ENCODE measurements at places on chromosomes 2 and 18.

DNA sequence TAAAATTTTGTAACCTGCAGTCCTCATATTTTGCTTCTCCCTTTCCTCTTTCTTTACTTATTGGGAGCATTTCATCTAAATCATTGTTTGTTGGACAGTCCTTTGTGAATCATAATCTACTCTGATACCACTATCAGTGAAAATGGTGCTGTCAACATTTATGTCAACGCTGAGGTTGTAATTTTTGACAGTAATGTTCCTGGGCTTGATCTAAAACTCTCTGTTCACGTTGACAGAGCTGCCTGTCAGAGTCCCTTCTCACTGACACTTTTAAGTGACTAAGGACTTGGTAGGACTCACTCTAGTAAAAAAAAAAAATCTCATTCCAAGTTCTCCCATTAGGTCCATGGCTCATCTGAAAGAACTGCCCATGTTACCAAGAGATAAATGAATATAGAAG is 1640.8 kb upstream of the PIK3C3 start:
- no peak for DNase-seq

- no peak for DNase-seq
These were observed 6.6 kb upstream of the TUBB6 start for GRCh38 chr18:12301263-12302005.

- no peak for DNase-seq
These were observed 136.2 kb downstream of the CDH2 start for GRCh38 chr18:28040716-28041115.

GRCh38 chr2:11155381-11156035 is at the start of gene SLC66A3:
Gene SLC66A3, plus strand, starts transcription at chr2:11155467. Its CDS starts 80 bp downstream, at chr2:11155547.
- peak; percentile 65 for DNase-seq

DNA sequence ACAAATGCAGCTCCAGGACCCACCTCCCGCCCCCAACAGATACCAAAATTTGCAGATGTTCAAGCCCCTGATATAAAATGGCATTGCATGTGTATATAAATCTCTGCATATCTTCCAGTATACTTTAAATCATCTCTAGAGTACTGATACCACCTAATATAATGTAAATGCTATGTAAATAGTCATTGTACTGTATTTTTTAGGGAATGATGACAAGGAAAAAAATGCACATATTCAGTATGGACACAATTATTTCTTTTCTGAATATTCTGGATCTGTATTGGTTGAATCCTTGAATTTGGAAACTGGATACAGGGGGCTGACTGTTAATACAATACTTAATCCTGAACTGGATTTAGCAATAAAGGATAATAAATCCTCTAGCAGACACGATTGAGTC is 67.7 kb downstream of the FRZB start:
- DNase-seq = no peak

GRCh38 chr18:58241877-58242276 is 197.9 kb downstream of the NEDD4L start:
- no peak for DNase-seq

- no peak for DNase-seq
These were observed 26.8 kb downstream of the MAL start for GRCh38 chr2:95052307-95052706.

DNA sequence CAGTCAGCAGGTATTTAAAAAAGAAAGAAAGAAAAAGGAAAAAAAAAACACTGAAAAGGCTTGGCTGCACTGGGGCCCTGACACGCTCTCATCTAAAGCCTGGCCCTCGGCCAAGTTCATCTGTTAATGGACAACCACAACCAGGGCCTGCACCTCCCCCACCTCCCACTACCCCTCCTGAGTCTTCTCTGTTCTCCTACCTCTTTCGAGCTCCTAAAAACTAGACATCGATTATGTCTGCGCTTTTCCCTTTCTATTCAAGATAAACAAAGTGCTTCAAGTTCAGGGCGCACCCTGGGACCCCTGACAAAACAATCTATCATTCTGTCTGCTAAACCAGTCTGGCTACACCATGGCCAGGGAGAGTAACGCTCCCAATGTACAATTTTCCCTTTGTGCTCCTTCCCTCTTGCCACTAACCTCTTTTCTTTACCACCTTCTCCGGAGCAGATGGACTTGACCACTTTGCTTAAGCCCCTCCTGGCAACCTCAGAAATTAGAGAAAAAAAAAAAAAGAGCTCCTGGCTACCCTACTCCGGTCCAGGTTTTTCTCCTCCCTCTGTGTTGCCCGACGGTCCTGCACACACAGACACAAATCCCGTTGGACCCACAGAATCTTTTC is 22.7 kb downstream of the BCL11A start:
- no peak for DNase-seq

GRCh38 chr2:223363085-223363484 is 239.1 kb downstream of the SCG2 start:
- no peak for DNase-seq

DNA sequence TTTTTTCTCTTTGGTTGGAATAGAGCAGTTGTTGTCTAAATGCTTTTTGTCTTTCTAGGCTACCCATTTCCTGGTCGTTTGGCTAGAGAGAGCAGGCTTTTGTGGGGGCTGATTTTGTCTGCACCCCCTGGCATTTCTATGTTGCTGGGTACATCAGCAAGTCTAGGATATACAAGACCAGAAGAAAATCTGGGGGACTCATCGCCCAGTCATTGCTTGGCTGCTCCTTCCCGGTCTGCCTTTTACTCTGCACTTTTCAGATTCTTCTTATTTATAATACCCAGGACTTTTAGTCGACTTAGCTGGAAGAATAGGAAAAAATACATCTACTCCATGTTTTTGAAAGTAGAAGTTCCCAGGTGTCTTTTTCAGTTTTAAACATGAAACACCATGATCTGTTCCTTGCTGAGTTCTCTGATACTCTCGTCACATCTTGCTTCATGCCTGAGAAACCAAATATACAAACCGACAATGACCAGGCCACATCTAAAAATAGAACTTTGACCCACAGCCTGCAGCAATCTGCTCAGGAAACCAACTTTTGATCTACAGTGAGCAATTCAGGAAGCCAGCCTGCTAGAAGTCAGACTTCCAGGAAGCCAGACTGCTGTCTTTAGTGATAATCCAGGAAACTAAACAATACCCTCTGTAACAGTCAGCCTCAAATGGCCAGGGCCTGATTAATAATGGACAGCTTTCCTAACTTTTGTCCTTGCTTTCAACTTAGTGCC is 163.8 kb upstream of the MEX3C start:
- DNase-seq = no peak

DNA sequence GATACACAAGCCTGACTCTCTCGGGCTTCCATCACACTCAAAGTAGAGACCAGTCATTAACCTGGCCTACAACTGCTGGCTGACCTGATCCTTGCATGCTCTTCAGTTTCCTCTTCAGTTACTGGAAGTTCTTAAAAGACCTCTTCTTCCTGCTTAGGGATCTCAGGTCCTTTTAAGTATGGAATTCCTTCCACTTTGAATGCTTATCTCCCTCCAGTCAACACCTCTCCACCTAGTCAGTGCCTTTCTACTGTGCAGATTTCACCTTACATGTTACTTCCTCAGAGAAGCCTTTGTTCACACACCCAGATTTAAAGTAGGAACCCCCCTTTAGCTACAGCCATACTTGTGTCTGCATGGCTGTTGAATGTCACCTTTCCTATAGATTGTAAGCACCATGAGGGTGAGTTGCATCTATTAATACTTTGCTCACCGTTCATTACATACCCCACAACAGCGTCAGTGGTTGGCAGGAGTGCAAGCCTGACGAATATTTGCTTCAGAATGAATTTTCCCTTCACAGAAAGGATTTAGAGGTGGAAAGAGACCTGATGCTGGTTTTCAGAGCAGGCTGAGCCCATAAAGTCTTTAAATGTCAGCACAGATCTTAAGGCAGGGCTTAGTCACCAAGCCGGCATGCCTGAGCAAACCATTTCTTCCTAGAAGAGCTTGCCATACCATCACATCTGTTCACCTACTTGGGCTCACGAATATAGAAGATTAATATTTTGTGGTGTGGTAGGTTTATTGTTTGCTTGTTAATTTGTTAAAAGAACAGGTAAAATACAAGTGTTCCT is 90.1 kb downstream of the ACVR1 start:
- no peak for DNase-seq

- peak; percentile 93 for DNase-seq
These were observed at the start of gene CHCHD5 for GRCh38 chr2:112584134-112584890. Gene CHCHD5, plus strand, starts transcription at chr2:112584609. Its CDS starts 39 bp downstream, at chr2:112584648.

- DNase-seq = no peak
These were observed 9.0 kb downstream of the CDH2 start for GRCh38 chr18:28167835-28168349.

- DNase-seq = no peak
These were observed 86.7 kb upstream of the MSTN start for GRCh38 chr2:190149200-190149599.

GRCh38 chr2:88949336-88949735 is 257.9 kb downstream of the RPIA start:
- no peak for DNase-seq

- no peak for DNase-seq
These were observed 30.0 kb upstream of the ATP6V1B1 start for GRCh38 chr2:70905443-70906421.

DNA sequence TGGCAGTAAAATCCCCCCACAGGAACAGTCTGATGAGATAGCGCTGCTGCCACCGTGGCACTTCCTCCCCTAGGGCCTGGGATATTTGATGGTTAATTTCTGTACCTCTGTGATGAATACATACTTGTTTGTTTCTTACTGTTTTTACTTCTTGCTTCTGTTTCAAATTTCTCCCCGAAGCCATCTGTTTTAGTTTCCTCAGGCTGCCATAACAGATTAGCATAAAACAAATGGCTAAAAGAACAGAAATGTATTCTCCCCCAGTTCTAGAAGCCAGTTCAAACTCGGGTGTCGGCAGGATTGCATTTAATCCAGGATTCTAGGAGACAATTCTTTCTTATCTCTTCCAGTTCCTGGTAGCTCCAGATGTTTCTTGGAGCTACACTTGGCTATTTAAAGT is 435.9 kb downstream of the DSEL start:
- DNase-seq = no peak

DNA sequence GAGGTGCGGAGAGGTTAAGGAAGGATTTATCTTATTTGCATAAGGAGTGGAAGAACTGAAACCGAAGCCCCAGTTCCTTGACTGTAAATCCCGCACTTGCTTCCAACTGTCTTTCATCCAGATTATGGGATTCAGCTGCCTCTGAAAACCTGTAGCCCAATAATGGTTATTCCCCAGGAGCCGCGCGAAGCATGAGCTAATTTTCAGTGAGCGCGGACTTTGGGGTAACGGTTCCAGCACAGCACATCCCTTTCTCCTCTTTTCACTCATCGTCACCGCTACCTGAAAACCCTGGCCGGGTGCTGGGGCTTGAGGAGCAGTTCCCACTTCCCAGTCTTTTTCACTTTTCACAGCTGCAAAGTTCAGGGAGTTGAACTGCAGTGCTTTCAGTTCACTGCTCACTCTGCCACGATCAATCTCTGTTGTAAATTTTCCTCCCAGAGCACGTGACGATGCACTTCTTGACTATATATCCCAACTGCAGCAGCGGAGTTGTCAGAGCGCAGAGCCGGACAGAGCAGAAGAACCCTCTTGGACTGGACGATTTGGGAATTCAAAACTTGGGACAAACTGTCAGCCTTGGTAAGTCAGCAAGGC is at the start of gene KCNE4:
Gene KCNE4, plus strand, starts transcription at position 498 of the 597 bp plus-strand sequence. CDS start 641 bp downstream, outside the sequence.
- no peak for DNase-seq

DNA sequence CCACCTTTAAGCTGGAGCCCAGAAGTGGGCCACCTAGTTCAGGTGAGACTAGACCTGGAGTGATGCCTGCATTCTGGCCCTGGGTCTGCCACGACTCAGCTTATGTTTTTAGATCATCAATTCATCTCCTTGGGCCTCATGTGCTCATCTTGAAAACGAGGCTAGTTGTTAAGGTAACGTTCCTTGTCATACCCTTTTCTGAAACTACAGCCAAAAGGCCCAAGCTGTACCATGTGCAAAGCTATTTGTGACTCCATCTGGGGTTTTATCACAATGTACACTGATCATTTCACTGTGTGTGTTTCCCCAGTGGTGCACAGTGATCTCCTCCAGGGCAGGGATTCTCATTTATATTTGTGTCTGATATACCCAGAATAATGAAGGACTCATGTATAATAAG is 138.4 kb upstream of the COPS8 start:
- no peak for DNase-seq

DNA sequence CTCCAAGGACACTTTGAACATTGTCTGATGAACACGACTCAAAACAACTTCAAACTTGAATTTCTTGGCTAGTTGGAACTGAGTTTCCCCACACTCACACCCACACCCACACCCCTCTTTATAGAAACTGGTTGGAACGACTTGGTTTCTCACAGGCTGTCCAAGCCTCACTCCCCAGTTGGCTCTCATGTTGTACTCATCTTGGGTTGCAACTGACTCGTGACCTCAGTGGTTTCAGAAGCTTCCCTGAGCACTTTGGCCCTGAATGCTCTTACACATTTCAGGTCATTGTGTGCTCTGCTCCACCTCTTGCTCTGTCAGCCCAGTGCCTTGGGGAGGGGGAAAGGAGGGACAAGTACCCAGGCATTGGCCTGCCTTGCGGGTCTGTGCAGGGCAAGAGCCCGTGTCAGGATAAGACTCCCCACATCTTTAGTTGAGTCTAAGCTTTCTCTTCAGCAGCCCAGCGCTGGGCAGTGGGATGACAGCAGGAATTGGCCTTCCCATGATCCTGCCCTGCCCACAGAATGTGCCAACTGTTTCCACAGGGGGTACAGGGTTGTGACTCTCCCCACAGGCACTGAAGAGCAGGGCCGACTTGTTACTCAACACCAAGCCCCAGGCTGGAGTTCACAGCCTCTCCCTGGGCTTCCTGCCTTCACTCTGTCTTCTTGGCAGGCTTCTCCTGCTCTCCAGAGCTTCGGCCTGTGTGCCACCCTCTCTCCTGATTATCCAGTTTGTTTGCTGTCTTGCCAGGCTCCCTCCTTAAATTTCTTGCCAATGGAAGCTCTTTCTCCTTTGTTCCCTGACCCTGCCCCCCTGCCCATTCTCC is 104.6 kb downstream of the RTN4 start:
- DNase-seq = no peak

GRCh38 chr2:66445925-66446871 is 11.3 kb downstream of the MEIS1 start:
- DNase-seq = no peak

DNA sequence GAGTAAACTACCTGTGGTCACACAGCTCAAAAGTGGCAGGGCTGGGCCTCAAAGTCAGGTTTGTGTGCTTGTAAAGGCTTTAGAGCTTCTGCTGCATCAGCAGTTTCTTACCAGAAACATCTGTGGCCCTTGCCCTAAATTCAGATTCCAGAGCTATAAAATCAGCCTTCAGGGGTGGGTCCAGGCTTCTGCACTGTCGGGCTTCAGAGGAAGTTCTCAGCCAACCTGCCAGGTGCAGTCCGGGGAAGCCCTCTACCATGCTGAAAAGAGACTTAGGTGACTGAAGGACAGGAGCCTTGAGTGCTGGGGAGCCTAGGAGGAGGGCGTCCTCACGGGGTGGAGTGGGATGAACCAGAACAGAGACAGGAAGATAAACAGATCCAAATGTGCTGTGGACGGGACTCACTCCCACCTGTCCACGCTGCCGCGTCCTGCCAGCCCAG is 69.9 kb upstream of the HS6ST1 start:
- DNase-seq = no peak

All from SW 1271 (cell line).